ENCODE measurements at places on chromosomes 1 and 21.

DNA sequence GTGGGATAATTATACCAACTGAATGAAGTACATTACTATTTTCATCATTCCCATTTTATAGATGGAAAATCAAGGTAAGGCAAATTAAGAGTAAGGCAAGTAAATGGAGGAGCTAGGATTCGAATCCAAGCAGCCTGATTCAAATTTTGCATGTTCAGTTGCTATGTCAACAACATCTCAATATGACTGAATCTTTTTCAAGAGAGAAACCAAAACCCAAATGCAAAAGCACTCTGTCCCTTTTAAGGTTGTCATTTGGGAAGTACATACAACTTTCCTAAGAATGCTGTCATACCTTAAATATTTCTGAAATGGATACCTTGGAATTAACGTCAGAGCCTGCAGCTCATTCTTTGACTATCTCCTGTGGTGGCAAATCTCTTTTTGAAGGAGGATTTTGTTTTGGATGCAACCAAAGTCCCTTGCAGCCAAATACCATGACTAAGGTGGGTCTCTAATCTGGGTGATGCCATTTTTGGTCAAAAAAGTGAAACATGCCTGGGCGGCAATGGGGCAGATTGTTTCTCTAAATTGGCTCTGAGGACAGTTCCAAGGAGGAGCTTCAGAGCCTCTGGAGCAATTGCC, 25.4 kb downstream of the ADAMTS1 start:
- DNase-seq, result no peak

GRCh38 chr1:91635763-91636162, 135.1 kb downstream of the CDC7 start:
- DNase-seq, result no peak

DNA sequence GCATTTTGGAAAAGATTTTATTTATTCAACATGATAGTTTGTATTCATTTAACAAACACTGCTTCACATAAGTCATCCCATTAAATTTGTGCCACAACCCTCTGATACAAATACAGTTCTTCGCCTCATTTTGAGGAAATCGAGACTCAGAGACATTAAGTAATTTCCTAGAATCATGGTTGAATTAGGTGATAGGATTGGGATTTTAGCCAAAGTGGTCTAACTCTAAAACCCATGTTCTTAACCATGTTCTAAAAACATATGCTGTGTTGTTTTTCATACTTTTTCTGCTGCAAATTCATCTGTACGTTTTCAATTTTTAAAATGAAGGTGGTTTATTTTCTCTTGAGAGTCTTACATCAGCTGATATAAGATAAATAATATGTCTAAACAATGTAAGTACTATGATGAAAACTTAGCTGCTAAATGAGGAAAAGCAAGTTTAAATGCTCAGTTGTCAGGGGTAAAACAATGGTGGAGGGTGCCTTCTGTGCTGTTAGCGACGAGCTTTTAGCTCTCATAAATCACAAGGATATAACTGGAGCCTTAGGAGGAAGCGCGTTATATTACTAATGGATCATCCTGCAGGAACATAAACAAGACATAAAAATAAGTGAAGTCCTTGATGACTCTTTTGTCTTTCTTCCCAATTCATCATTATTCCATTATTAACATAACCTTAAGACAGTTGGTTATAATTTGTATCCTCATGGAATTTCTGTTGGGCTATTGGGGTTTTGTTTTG, 97.7 kb downstream of the CACHD1 start:
- no peak for DNase-seq

DNA sequence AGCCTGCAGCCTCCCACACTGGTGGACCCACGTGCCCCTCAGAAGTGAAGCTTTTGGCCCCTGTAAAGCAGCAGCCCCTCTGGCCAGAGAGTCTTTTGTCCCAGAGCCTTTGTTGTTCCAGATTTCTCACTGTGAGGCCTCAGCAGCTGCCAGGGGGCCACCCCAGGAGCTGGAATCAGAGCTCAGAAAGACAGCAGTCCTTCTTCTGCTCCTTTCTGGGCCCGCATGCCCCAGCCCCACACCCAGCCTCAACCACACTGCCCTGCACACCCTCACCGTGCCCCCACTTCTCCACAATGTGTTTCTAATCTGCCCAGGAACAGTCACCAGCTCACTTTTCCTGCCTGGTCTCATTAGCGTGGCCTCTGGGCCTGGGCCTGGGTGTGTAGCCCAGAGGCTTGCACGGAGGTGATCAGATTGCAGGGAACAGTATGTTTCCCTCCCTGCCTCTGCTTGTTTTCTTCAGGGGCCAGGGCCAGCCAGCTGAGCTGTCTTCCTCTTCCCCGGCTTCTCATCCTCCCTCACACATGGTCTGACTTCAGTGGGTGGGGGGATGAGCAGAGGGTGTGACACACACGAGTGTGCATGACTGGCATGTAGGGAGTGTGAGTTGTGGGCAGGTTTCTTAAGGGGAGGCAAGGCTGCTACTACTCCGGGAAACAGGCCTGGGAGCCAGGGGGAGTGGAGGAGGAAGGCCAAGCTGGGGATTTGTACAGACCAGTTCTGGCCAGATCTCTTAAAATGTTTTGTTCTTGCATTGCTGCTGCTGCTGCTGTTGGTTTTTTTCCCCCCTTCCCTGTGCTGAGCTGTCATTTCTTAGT, 82.5 kb upstream of the ZNF648 start:
- no peak for DNase-seq

- no peak for DNase-seq
Observed at GRCh38 chr21:21268061-21268471, 269.9 kb downstream of the NCAM2 start.

- no peak for DNase-seq
Observed at GRCh38 chr21:37454869-37455503, 88.4 kb downstream of the DYRK1A start.

GRCh38 chr1:1482856-1483255, 11.3 kb downstream of the ATAD3B start:
- no peak for DNase-seq

DNA sequence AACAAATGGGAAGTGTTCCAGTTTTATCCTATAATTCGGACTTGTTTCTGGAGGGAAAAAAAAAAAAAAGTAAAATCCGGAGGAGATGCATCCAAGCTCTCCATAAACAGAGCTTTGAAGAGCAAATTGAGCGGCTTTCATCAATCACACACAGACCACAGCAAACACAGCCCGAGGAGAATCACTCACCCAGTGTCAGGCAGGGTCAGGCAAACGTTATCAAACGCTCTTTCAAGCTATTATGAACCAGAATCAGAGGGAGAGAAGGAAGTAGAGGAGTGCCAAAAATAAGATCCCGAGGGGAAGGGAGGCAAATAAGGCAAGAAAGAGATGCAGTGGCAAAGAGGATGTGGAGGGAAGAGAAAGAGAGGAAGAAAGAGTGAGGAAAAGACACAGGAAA, 188.3 kb upstream of the CAMK1G start:
- DNase-seq, result no peak

DNA sequence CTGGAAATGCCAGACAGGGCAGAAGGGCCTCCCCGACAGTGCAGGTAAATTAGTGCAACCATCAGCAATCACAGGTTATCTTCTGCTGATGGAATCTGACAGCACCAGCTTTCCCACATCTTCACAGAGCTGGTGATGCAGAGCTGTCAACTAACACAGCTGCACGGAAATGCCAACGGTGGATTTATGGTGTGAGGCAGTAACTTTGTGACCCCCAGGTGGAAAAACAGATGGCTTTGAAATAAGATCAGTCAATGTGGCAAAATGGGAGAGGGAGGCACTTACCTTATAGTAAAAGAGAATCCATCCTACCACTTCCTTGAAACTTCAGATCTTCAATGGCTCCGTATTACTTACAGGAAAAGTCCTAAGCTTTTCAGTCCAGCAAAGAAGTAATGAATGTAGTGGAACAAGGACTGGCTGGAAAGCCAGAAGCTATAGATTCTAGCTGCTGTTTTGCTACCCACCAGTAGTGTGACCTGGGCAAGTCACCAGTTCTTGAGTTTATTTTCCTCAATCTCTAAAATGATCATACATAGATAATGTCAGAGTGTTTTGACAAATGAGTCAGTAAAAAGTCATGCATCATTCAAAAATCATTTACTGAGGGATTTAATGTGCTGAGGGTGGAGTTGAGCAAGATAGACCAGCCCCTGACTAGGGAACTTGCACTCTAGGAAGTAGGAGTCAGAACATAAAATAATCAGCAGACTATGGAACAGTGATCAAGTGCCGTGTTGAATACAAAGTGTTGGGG, 245.7 kb upstream of the JUN start:
- DNase-seq, result no peak

GRCh38 chr1:209428241-209428921, 155.1 kb upstream of the CAMK1G start:
- no peak for DNase-seq

DNA sequence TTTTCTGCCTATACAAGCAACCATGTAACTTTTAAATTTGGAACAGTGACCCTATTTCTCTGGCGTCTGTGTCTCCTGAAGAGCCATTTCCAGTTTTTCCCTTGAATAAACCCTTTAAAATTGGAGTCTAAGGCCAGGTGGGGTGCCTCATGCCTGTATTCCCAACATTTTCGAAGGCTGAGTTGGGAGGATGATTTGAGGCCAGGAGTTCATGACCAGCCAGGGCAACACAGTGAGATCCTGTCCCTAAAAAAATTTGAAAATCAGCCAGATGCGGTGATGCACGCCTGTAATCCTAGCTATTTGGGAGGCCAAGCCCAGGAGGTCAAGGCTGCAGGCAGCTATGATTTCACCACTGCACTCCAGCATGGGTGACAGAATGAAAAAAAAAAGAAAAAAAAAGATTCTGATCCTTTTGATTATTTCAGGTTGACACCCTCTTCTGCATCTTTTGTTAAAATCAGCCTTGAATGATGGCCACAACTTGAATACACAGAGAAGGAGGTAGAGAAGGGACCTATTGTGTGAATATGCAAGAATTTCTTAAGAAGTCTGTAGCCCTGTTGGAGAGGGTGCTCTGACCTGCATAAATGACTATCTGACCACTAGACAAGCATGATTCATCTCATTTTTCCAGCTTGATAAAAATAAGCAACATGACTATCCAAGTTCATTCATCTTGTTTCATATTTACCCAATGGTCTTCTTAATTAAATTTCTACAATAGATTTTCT, 40.2 kb upstream of the PARP1 start:
- no peak for DNase-seq

- no peak for DNase-seq
Observed at GRCh38 chr1:192759104-192759503, 49.7 kb upstream of the RGS2 start.

DNA sequence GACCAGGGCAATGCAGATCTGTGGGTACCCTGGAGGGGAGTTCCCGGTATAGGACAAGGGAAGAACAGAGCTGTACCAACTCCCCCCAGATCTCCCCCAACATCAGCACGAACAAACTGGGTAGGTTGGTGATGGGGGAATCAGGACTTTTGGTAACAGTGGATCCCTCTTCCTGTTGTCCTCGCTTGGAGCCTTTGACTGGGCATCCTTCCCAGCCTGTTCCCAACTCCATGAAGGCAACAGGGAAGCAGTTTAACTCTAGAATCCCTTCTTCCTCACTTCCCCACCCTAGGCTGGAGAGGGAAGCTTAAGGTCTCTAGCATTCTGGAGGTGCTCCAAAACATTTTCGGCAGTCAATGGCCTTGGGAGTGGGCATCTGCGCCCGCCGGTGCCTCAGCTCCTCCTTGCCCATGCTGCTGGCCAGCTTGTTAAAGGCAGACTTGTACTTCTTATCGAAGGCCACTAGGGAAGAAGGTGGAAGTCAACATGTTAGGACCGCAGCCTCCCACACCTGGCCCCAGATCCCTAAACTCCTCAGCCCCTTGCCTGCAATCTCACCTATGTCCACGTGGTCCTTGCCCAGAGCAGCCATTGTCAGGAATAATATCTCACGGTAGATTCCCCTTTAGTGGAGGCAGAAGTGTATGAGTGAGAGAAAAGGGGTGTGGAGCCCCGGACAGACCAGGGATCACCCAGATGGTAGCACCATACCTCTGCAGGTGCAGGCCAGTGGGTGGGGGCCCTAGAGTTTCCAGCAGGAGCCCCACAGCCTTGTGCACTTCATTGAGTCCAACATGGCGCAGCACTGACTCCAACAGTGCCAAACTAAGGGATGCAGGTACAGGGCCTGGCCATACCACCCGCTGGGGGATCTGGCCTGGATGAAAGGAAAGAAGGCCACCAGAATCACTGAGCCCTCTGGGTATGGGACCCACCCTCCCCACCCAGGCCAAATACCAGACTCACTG, 7.5 kb upstream of the GATAD2B start:
- no peak for DNase-seq

DNA sequence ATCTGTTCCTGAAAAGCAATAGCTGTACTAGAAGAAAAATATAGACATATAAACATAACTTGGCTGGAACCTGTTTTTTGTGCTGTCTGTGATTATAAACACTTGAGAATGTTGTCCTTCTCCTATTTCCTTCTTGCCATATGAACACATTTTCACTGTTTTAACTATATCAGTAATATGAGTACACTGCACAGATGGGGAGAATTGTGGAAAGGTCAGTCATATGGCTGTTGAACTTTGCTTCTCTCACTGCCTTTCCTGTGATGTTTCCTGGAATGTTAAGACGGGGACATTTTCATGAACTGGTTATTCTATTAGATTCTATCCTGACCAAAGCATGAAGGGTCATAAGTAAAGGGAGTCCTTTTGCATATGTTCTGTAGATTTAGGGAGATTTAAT, 24.9 kb downstream of the HMCN1 start:
- no peak for DNase-seq

- no peak for DNase-seq
Observed at GRCh38 chr21:39938086-39938625, 70.9 kb downstream of the PCP4 start.

DNA sequence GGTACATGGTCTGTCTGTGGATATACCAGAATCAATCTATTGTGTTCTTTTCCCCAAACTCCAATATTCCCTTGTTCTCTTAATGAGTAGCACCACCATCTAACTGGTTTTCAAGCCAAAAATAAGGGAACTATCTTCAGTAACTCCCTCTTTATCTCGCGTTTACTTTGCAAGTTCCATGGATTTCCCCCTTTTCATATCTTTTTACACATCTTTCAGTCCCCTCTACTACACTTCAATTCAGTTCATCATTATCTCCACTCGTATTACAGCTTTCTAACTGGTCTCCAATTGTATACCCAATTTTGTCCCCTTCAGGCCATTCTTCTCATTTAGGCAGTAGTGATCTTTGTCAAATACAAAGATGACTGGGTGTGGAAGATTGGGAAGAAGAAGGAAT, 4.1 kb upstream of the TMCO1 start:
- no peak for DNase-seq

- peak; percentile 32 for DNase-seq
Observed at GRCh38 chr1:199041173-199041914, 402.5 kb downstream of the PTPRC start.

GRCh38 chr1:58256041-58256440, 290.5 kb downstream of the OMA1 start:
- DNase-seq, result no peak

DNA sequence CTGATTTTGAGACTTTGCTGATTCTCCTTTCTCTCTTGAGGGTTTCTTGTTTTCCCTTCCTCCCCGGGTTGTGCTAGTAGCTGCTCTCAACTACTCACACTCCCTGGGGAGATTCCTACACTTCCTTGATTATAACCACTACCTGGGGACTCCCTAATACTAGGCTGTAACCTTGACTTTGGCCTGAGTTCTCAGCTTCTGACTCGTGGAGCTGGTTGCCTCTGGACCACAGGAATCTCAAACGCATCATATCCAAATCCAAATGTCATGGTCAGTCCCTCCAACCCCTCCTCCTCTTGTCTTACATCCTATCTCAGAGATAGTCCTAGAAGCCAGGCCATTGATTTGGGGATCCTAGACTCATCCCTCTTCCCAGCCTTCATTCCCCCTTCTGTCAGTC, 12.0 kb downstream of the MOV10 start:
- DNase-seq, result no peak

Data from CD4-positive, alpha-beta memory T cell (primary cell).